ENCODE measurements at places on chromosomes 2 and 18. TPM values are rescaled to one million over a fixed set of nuclear protein-coding genes. Genes with fewer than 3 reads are reported as not detected.

DNA sequence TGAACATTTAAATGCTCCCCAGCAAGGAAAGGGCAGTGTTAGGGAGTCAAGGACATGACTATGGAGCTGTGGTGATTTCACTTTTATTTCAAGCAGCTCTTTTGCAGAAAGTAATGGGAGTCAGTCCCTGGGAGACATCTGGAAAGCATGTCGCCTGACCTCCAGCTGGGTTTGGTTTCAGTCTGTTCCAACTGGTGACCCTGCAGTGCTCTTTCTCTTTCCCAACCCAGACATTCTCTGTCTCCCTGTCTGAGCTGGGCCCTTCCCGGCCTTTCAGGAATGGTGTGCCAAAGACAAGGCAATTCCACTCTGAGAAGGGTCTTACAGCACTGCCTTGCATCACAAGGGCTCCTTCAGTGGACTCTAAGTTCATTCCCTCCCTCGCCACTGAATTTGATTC, 323.2 kb downstream of the OSR1 start:
- no peaks in the 10 kb centered on the region for H3K4me1 ChIP-seq
- H3K27me3 ChIP-seq, result no peaks in the 10 kb centered on the region
- no peak overlapping the region for H3K27ac ChIP-seq
- H3K36me3 ChIP-seq, result no peaks in the 10 kb centered on the region
- no peak for DNase-seq

GRCh38 chr2:60855989-60856669, 25.2 kb upstream of the REL start:
- no peak overlapping the region for H3K4me3 ChIP-seq
- H3K27ac ChIP-seq, result no peak overlapping the region
- H3K27me3 ChIP-seq, result no peaks in the 10 kb centered on the region
- H3K4me1 ChIP-seq, result no peaks in the 10 kb centered on the region

Gene DSC3
- polyA plus RNA-seq, result 1.1 TPM

DNA sequence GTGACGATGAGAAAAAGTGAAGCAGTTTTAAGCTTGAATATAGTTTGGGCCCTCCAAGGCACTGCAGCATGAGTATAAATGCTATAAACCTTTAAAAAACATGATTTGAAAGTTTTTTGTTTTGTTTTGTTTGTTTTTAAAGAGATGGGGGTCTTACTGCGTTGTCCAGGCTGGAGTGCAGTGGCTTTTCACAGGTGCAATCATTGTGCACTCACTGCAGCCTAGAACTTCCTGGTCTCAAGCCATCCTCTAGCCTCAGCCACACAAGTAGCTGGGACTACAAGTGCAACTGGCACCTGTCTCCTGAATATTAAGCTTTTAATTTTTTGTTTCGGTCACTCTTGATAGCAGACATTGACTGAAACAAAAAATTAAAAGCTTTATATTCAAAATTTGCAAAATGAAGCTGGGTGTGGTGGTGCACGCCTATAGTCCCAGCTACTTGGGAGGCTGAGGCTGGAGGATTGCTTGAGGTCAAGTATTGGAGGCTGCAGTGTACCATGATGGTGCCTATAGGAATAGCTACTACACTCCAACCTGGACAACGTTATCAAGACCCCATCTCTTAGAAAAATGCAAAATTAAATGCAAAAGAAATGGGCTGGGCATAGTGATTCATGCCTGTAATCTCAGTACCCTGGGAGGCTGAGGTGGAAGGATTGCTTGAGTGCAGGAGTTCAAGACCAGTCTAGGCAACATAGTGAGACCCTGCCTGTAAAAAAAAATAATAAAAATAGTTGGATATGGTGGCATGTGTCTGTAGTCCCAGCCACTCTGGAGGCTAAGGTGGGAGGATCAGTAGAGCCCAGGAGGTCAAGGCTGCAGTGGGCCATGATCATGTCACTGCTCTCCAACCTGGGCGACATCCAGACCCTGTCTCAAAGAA, 15.0 kb downstream of the FZD5 start:
- no peaks in the 10 kb centered on the region for H3K27me3 ChIP-seq
- no peaks in the 10 kb centered on the region for H3K4me1 ChIP-seq
- no peaks in the 10 kb centered on the region for H3K36me3 ChIP-seq
- DNase-seq, result no peak
- no peak overlapping the region for H3K4me3 ChIP-seq
- H3K27ac ChIP-seq, result no peak overlapping the region

DNA sequence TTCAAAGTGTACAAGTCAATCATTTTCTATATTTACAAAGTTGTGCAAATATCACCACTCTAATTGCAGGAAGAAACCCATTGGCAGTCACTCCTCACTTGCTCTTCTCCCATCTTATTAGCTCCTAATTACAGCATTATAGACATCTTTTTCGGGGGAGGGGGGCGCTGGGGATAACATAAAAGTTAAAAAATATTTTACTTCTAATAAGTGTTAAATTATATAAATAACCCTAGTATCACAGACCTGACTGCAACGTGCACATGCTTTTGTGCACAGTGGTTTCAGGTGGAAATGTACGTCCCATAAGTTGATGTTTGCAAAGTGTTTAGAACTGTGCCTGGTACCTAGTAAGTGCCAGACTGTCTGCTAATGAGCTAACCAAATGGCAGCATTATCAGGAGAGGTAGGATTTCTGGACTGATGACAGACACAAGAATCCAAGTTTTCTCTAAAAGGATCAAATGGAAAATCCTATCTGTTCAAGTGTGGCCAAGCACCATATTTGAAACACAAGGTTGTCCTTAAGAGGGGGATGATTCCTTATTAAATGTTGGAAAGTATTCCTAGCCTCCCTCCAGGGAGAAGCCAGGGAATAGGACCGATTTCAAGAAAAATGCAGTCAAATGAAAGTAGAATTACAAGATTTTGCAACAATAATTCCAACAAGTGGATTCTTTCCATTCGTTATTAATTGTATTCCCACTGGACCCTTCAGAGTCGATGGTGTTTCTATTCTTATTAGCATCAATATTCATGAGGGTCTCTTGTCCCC, 70.0 kb downstream of the ACKR3 start:
- no peaks in the 10 kb centered on the region for H3K36me3 ChIP-seq
- no peak overlapping the region for H3K4me3 ChIP-seq
- DNase-seq, result no peak
- H3K27me3 ChIP-seq, result 0 out of 2 replicates have a peak, but pooled peaks cover 1% of the 10 kb centered on the region

- no peaks in the 10 kb centered on the region for H3K36me3 ChIP-seq
- H3K4me1 ChIP-seq, result no peaks in the 10 kb centered on the region
- H3K27ac ChIP-seq, result no peak overlapping the region
- H3K27me3 ChIP-seq, result no peaks in the 10 kb centered on the region
- no peak overlapping the region for H3K4me3 ChIP-seq
Observed at GRCh38 chr2:153497938-153498629, 19.5 kb upstream of the RPRM start.

DNA sequence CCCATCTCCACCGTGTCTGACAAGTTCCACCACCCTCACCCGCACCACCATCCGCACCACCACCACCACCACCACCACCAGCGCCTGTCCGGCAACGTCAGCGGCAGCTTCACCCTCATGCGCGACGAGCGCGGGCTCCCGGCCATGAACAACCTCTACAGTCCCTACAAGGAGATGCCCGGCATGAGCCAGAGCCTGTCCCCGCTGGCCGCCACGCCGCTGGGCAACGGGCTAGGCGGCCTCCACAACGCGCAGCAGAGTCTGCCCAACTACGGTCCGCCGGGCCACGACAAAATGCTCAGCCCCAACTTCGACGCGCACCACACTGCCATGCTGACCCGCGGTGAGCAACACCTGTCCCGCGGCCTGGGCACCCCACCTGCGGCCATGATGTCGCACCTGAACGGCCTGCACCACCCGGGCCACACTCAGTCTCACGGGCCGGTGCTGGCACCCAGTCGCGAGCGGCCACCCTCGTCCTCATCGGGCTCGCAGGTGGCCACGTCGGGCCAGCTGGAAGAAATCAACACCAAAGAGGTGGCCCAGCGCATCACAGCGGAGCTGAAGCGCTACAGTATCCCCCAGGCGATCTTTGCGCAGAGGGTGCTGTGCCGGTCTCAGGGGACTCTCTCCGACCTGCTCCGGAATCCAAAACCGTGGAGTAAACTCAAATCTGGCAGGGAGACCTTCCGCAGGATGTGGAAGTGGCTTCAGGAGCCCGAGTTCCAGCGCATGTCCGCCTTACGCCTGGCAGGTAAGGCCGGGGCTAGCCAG, 1.2 kb downstream of the ONECUT2 start:
- no peaks in the 10 kb centered on the region for H3K4me1 ChIP-seq
- no peak for DNase-seq
- peaks cover 36% of the 10 kb centered on the region for H3K27me3 ChIP-seq
- no peak overlapping the region for H3K27ac ChIP-seq

DNA sequence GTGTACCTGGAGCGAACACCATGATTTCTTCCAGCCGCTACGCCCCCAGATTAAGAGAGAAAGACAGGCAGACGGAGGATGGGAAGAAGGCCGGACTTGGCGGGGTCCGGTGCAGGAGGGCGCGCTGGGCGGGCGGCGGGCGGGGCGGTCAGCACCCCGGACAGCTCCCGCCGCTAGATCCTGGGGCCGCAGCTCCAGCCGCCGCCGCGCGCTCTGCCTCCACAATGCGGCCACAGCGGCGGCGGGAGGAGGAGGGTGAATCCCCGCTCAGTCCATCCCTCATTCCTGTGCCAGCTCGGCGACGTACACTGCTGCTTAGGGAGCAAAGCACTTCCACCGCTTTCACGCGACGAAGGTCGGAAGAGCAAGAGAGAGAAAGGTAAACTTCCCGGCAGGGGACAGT, at the start of gene AKAIN1:
AKAIN1 (minus strand) TSS at position 226 of the 403 bp plus-strand sequence; CDS start at position 22, 204 bp downstream.
- DNase-seq, result no peak
- H3K27ac ChIP-seq, result no peak within 1 kb of the TSS
- H3K4me3 ChIP-seq, result no peak within 1 kb of the TSS
- H3K27me3 ChIP-seq, result no peaks in the 10 kb centered on the region
- no peaks in the 10 kb centered on the region for H3K36me3 ChIP-seq
- H3K4me1 ChIP-seq, result no peaks in the 10 kb centered on the region

Gene SMAD2
- polyA plus RNA-seq, result 61.1 TPM

Gene PRKAG3
- not detected for polyA plus RNA-seq

DNA sequence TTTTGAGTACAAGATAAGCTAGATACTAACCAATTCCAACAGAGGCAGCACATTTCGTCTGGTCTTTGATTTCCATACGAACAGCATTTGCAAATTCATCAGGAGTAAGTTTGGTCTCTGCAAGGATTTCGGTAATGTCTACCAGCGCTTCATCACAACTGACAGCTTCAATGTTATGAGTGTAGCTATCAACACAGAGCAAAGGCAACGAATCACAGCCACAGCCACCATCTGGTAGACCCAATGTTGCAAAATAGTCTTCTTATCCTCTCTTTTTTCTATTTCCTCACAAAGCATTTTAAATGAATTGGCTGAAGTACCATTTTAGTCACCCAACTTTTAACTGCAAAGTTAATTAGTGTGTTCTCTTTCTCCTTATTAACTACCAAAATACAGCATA, 68.3 kb downstream of the REV1 start:
- no peaks in the 10 kb centered on the region for H3K27me3 ChIP-seq
- H3K27ac ChIP-seq, result no peak overlapping the region
- H3K4me1 ChIP-seq, result no peaks in the 10 kb centered on the region
- H3K36me3 ChIP-seq, result peaks cover 11% of the 10 kb centered on the region
- DNase-seq, result no peak

Gene UGT1A3
- not detected for polyA plus RNA-seq

Gene RNF152
- not detected for polyA plus RNA-seq

Gene GRB14
- not detected for polyA plus RNA-seq

Gene ZNF385B
- not detected for polyA plus RNA-seq

Gene REG3G
- not detected for polyA plus RNA-seq

Gene CCDC141
- polyA plus RNA-seq, result 3.1 TPM

GRCh38 chr18:77145364-77145901, 12.8 kb upstream of the MBP start:
- H3K27me3 ChIP-seq, result no peaks in the 10 kb centered on the region
- DNase-seq, result no peak
- no peaks in the 10 kb centered on the region for H3K36me3 ChIP-seq
- H3K27ac ChIP-seq, result no peak overlapping the region

Gene DNER
- polyA plus RNA-seq, result 0.08 TPM

- DNase-seq, result no peak
- H3K27ac ChIP-seq, result no peak overlapping the region
- no peaks in the 10 kb centered on the region for H3K4me1 ChIP-seq
- H3K27me3 ChIP-seq, result no peaks in the 10 kb centered on the region
- no peaks in the 10 kb centered on the region for H3K36me3 ChIP-seq
Observed at GRCh38 chr18:72630991-72631390, 86.8 kb upstream of the CBLN2 start.

DNA sequence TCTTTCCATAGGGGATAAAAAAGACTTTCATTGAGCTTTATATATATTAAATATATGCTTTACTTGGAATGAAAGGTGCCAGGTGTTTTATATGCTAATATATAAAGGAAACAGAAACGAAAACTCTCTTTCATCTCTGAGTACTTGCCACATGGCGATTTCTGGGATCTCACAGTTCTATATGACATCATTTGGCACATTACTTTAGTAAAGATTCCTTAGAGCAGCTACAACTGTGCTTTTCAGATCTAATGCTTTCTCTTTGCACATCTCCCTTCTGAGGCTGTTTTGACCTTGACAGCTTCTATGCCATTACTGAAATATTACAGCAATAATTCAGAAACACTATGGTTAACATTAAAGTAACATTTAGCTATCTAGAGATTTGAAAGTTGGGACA, 1082.9 kb upstream of the CDH2 start:
- H3K36me3 ChIP-seq, result no peaks in the 10 kb centered on the region
- no peaks in the 10 kb centered on the region for H3K27me3 ChIP-seq
- no peaks in the 10 kb centered on the region for H3K4me1 ChIP-seq
- no peak overlapping the region for H3K4me3 ChIP-seq
- no peak for DNase-seq
- H3K27ac ChIP-seq, result no peak overlapping the region

DNA sequence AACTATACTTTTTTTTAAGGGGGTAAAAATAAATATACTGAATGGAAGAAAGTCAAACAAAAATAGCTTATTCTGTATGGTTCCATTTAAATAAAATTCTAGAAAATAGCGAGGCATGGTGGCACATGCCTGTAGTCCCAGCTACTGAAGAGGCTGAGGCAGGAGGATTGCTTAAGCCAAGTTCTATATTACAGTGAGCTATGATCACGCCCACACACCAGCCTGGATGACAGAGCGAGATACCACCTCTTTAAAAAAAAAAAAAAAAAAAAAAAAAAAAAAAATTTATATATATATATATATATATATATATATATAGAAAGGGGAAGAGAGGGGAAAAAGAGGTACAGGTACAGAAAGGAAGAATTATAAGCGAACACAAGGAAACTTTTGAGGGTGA, 77.7 kb downstream of the MEMO1 start:
- no peak overlapping the region for H3K27ac ChIP-seq
- no peaks in the 10 kb centered on the region for H3K4me1 ChIP-seq
- no peak overlapping the region for H3K4me3 ChIP-seq
- no peaks in the 10 kb centered on the region for H3K36me3 ChIP-seq
- H3K27me3 ChIP-seq, result no peaks in the 10 kb centered on the region

- H3K4me3 ChIP-seq, result no peak overlapping the region
- H3K36me3 ChIP-seq, result no peaks in the 10 kb centered on the region
- no peaks in the 10 kb centered on the region for H3K27me3 ChIP-seq
Observed at GRCh38 chr18:51361130-51361860, 163.8 kb upstream of the MEX3C start.

- H3K27ac ChIP-seq, result no peak overlapping the region
- DNase-seq, result no peak
- peaks cover 13% of the 10 kb centered on the region for H3K4me1 ChIP-seq
Observed at GRCh38 chr2:172439911-172440310, 12.5 kb downstream of the ITGA6 start.
